ENCODE measurements at places on chromosomes 2 and 18. TPM values are rescaled to one million over a fixed set of nuclear protein-coding genes. Genes with fewer than 3 reads are reported as not detected.

The LINC00305 gene
- polyA plus RNA-seq, result not detected

The CFAP65 gene
- polyA plus RNA-seq, result not detected

The RNF144A gene
- 1.2 TPM for polyA plus RNA-seq

The DSG1 gene
- not detected for polyA plus RNA-seq

The TRIM54 gene
- polyA plus RNA-seq, result not detected

DNA sequence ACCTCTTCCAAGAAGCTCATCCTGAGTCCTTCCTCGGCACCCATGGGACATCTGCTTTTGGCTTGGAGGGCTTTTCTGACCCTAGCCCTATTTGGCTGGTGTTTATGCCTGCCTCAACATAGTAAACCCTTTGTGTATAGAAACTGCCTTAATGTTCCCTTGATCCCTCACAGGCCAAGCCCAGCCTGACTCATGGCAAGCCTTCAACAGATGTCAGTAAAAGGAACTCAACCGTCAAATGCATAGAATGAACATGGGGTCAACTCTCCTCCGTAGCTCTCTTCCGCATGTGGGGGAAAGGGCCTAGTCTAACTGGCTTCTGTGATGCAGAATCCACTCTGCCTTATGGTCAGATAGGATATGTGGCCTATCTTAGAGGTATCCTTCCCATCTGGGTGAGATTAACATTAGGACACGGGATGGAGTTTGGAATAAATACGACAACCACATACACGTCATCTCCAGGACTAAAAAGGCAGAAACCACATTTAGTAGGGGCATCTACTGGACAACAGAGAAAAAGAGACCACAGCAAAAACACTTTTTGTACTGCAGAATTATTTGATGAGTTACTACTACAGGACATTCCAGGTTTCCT, 2.5 kb upstream of the NPAS2 start:
- H3K27ac ChIP-seq, result no peak overlapping the region
- H3K27me3 ChIP-seq, result peaks cover 27% of the 10 kb centered on the region
- no peak overlapping the region for H3K4me3 ChIP-seq
- no peaks in the 10 kb centered on the region for H3K4me1 ChIP-seq

DNA sequence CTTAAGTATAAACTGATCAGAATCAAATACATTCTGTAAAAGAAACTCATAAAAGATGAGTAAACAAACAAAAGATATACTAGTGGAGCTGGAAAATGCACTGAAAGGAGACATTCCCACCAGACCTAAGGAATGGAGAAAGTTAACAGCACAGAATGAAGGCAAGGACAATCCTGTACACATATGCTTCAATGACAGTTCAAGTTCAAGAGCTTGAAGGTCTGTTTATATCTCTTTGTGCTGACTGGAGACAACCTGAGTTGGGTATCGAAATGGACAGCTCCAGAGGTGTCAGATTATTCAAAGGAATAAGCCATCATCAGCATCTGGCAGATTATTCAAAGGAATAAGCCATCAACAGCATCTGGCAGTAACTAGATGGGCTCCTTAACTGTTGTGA, 73.8 kb upstream of the CD226 start:
- H3K27ac ChIP-seq, result no peak overlapping the region
- DNase-seq, result no peak
- H3K36me3 ChIP-seq, result no peaks in the 10 kb centered on the region
- H3K4me3 ChIP-seq, result no peak overlapping the region

GRCh38 chr18:36130039-36130831, 536 bp downstream of the ELP2 start:
- H3K4me3 ChIP-seq, result peak overlapping the region; percentile 82
- H3K27ac ChIP-seq, result peak overlapping the region; percentile 97
- H3K27me3 ChIP-seq, result no peaks in the 10 kb centered on the region
- H3K4me1 ChIP-seq, result peaks cover 36% of the 10 kb centered on the region
- peaks cover 5% of the 10 kb centered on the region for H3K36me3 ChIP-seq

DNA sequence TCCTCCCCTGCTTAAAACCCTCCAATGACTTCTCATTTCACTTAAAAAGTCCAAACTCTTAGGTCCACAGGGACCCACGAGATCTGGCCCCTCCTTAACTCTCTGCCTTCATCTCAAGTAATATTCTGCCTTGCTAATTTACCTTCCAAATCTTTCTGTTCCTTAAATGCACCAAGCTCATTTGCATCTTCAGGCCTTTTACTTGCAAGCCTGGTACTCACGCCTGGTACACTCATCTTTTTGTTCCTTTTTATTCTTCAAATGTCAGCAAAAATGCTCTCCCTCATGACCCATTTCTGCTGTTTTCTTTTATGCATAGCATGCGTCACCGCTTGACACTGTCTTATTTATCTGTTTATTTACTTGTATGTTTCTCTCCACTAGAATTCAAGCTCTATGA, 2.7 kb upstream of the WIPF1 start:
- DNase-seq, result peak; percentile 86
- peak overlapping the region; percentile 98 for H3K27ac ChIP-seq
- peak overlapping the region; percentile 44 for H3K4me3 ChIP-seq
- H3K36me3 ChIP-seq, result no peaks in the 10 kb centered on the region

DNA sequence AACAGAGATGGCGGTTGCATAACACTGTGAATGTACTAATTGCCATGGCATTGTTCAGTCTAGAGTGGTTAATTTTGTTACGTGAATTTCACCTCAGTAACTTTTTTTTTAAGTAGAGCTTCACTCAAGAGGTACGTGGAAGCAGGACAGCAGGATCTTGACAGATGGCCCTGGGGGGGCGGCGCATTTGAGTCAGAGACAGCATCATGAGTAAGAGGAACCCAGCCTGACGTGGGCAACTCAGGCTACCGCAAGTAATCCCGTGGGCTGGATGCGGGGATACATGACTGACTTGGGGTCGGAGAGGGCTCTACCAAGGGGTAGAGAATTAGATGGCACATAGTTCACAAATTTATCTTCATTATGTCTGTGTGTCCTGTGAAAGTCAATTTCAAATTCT, 38.1 kb upstream of the DAPL1 start:
- no peak for DNase-seq
- no peaks in the 10 kb centered on the region for H3K4me1 ChIP-seq
- no peak overlapping the region for H3K27ac ChIP-seq

- DNase-seq, result no peak
- H3K27me3 ChIP-seq, result no peaks in the 10 kb centered on the region
- H3K27ac ChIP-seq, result no peak overlapping the region
- H3K36me3 ChIP-seq, result peaks cover 37% of the 10 kb centered on the region
- H3K4me3 ChIP-seq, result no peak overlapping the region
Observed at GRCh38 chr2:15299904-15300520, 261.1 kb downstream of the NBAS start.

DNA sequence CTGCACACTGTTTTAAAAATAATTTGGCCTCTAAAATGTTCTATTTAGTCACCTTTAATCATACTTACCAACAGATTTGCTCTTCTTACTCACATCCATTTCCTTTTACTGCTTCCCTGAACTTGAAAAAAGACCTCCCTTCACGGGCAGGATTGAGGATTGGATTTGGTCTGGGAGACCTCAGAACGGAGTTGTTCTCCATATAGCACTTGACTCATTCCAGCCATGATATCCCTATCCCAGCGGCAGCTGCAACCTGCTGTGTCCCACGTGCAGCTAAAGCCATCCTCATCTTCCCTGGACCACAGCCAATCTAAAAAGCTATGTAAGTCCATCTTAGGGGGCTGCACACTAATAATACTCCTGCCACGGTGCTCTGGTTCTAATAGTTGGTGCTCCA, 97.0 kb upstream of the PTPRM start:
- no peak for DNase-seq
- no peaks in the 10 kb centered on the region for H3K4me1 ChIP-seq
- no peak overlapping the region for H3K27ac ChIP-seq
- peaks cover 3% of the 10 kb centered on the region for H3K27me3 ChIP-seq

DNA sequence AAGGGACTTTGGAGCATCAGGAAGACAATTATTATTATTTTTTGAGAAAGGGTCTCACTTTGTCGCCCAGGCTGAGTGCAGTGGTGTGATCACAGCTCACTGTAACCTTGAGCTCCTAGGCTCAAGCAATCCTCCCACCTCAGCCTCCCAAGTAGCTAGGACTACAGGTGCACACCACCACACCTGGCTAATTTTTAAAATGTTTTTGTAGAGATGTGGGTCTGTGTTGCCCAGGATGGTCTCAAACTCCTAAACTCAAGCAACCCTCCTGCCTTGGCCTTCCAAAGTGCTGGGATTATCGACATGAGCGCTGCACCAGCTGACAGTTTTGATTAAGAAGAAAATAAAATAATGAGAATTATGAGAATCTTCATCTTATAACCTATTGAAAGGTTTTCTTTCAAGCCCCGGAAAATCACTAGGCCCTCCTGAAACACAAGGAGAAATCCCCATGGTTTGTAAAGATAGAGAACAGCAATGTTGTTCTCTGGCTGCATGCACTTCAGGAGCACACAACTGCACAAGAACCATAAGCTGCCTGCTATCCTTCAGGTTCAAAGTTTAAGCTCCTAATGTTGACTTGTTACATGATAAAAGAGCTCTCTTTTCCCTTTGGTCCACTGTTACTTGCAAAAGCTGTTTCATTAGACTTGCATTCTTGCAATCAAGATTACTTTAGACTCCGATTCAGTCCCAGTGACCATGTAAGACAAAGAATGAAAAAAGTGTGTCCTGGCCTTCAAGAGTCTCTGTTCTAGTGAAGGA, 16.8 kb downstream of the NPC1 start:
- H3K4me1 ChIP-seq, result peaks cover 7% of the 10 kb centered on the region
- no peaks in the 10 kb centered on the region for H3K36me3 ChIP-seq
- DNase-seq, result no peak
- no peak overlapping the region for H3K4me3 ChIP-seq

GRCh38 chr2:201233812-201234662, 26.3 kb upstream of the CASP8 start:
- no peaks in the 10 kb centered on the region for H3K36me3 ChIP-seq
- DNase-seq, result no peak
- peak overlapping the region; percentile 86 for H3K27ac ChIP-seq
- peaks cover 49% of the 10 kb centered on the region for H3K4me1 ChIP-seq
- H3K4me3 ChIP-seq, result peak overlapping the region; percentile 95

GRCh38 chr18:57209713-57210106, 62.8 kb downstream of the BOD1L2 start:
- H3K27me3 ChIP-seq, result peaks cover 11% of the 10 kb centered on the region
- DNase-seq, result no peak
- no peaks in the 10 kb centered on the region for H3K36me3 ChIP-seq
- no peak overlapping the region for H3K27ac ChIP-seq

DNA sequence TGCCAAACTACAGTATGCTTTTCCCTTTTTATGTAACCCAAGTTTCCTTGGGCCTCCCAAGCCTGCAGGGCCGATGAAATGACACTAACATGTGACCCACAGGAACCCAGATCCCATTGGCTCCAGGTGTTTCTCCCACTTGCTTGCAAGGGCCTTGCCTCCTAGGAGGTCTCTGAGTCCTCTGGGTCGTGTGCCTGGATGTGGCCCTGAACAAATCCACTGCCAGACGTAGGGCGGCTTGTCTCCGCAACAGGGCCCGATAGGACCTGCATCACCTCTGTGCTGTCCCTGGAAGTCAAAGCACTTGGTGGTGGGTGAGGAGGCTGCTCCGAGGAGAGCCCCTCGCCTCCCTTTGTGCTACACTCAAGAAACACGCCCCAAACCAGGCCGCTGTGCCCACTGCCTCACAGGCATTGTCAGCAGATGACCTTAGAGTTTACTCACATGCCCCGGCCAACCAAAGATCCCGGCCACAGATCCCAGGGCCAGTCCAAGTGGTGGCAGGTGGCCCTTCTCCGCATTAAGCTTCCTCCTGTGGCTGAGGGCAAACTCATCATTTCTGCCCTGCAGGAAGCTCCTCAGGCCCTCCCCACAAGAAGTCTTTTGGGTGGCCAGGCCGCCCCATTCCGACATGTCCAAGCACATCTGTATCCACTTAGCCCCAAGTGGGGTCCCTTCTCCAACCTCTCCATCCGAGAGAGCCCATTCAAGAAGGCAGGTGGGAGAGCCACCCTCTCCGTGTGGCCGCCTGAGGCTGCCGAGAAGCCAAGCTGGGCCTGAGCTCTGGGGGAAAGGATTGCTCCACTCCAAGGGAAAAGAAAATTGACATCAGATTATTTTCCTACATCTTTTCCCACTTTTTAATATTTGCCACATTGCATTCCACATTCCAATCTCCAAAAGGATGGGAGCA, 76.7 kb downstream of the GFPT1 start:
- no peaks in the 10 kb centered on the region for H3K36me3 ChIP-seq
- H3K4me3 ChIP-seq, result no peak overlapping the region
- peak; percentile 7 for DNase-seq
- H3K4me1 ChIP-seq, result peaks cover 39% of the 10 kb centered on the region
- H3K27ac ChIP-seq, result no peak overlapping the region
- no peaks in the 10 kb centered on the region for H3K27me3 ChIP-seq

DNA sequence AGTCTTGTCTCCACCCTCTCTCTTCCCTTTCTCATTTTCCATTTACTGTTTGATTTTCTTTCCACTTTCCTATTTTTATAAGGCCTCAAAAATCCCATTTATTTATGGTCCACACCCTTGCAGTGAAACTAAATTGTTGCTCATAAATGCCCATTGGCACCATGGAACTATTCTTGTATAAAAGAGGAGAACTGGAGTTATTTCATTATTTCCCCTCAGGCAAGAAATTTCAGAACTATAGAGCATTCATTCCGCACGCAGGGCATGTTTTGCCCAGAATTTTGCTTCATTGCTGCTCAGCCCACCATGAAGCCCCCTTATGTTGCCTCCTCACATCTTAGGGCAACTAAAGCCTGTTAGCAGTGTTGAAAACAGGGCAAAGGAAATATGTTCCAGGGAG, 113.7 kb upstream of the MMADHC start:
- H3K27me3 ChIP-seq, result no peaks in the 10 kb centered on the region
- DNase-seq, result no peak
- H3K27ac ChIP-seq, result no peak overlapping the region
- H3K36me3 ChIP-seq, result no peaks in the 10 kb centered on the region

DNA sequence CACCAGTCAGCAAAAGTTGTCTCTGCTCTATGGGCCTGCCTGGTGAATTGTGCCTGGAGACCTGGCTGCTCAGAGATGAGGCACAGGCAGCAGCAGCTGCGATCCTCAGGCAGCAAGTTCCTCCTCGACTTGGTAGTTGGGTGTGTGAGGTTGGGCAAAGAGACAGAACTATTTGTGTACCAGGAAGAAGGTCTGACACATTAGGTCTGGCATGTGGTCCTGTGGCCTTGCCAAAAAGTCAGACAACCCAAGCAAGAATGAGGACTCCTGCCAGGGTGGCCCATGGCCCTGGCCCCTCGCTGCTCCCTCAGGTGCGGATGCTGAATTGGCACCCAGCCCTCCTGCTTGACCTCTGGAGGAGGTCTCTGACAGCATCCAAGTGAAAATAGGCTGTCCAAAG, 192.7 kb downstream of the DYSF start:
- no peaks in the 10 kb centered on the region for H3K4me1 ChIP-seq
- H3K27ac ChIP-seq, result no peak overlapping the region
- no peaks in the 10 kb centered on the region for H3K36me3 ChIP-seq
- no peak overlapping the region for H3K4me3 ChIP-seq

Measured in B cell (primary cell).